ENCODE measurements at places on chromosomes 4 and X. TPM values are rescaled to one million over a fixed set of nuclear protein-coding genes. Genes with fewer than 3 reads are reported as not detected.

The SPOCK3 gene
- total RNA-seq: not detected

The MSL3 gene
- 7.3 TPM for total RNA-seq

The TEC gene
- 3.2 TPM for total RNA-seq

The EDA2R gene
- total RNA-seq: 0.53 TPM

The NFXL1 gene
- total RNA-seq: 13.2 TPM

GRCh38 chrX:53494436-53494835 lies 60.3 kb upstream of the HSD17B10 start:
- no peak for DNase-seq

GRCh38 chr4:66273110-66273509 lies 602.8 kb upstream of the EPHA5 start:
- DNase-seq: no peak

DNA sequence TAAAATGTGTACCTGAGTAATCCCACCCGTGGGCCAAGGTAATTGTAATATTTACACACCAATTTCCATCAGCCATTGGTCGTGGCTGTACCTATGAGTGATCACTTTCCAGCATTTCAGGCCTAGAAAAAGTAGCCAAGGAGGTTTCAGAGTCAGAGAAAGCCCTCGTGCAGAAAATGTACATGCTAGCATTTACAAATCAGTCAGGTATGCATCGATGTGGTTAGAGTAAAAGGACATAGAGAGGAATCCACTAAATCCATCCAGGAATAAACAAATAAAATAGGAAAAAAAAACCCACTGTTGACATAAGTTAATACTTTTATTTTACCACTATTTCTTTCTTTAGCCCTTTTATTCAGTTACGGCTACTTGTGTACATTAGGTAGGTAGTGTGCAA lies 256.8 kb downstream of the TRIML1 start:
- DNase-seq: no peak

DNA sequence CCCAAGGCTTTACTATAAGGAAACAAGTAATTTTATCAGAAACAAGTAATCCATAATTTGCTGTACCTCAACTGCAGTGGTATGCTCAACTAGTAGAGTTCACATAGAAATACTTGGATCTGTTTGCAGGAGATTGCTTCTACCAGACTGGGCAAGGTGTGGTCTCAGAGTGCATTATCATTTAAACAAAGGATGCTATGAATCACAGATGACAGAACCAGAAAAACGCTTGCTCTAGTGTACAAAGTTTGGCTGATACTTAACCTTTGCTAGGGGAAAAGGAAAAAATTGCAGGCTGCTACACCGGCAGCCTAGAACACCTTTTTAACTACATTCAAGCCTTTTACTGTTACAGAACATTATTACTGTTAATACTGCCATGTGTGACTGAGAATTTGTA lies 97.1 kb downstream of the ENOX2 start:
- no peak for DNase-seq

- no peak for DNase-seq
These were observed 434.3 kb upstream of the FAT1 start for GRCh38 chr4:187158003-187158402.

DNA sequence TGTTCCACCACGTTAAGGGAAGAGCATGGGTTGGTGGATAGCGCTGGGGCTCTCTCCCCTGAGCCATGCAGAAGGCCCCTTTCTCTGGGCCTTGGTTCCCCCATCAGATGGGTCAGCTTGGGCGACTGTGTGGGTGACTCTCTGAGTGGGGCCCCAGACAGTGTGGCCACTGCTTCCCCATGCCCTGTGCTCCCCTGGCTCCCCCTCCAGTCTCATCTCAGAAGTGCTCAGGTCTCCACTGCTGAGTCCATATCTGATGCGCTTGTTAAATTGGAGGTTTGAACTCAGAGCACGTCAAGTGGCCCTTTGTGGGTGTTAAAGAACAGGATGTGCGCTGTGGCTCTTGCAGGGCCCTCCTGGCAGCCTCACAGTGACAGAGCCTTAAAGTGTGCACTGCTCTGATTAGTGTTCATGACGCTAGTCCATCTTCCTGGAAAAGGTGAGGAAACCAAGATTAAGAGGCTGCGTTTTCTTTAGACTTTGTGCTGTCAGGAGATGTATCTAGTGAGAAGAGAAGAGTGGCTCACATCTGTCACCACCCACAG lies 59.8 kb downstream of the NELFA start:
- DNase-seq: no peak

Data from HT-29 (cell line).